ENCODE measurements at places on chromosomes 5 and 9. TPM values are rescaled to one million over a fixed set of nuclear protein-coding genes. Genes with fewer than 3 reads are reported as not detected.

MRPL50 gene
- 29.2 TPM for total RNA-seq

RICTOR gene
- total RNA-seq: 58.9 TPM

SLC6A3 gene
- total RNA-seq: 0.10 TPM

TBCA gene
- total RNA-seq: 91.3 TPM

NEUROG1 gene
- total RNA-seq: not detected

SYK gene
- 7.1 TPM for total RNA-seq

LCN15 gene
- total RNA-seq: not detected

TMEFF1 gene
- total RNA-seq: 3.0 TPM

GABRB2 gene
- 0.10 TPM for total RNA-seq

TEX48 gene
- not detected for total RNA-seq

DMGDH gene
- 1.8 TPM for total RNA-seq

TAS2R1 gene
- not detected for total RNA-seq

PCDHB5 gene
- 5.6 TPM for total RNA-seq

AGXT2 gene
- total RNA-seq: not detected

SPINK1 gene
- not detected for total RNA-seq

TAF1L gene
- 0.21 TPM for total RNA-seq

FOXD4 gene
- not detected for total RNA-seq

TSSK1B gene
- not detected for total RNA-seq

CYSRT1 gene
- total RNA-seq: 3.3 TPM

FAM170A gene
- not detected for total RNA-seq

CDC25C gene
- 4.4 TPM for total RNA-seq

CA9 gene
- 0.82 TPM for total RNA-seq

CLPTM1L gene
- total RNA-seq: 85.3 TPM

RNF183 gene
- 0.21 TPM for total RNA-seq

PAEP gene
- total RNA-seq: not detected

SPATA31A6 gene
- total RNA-seq: not detected

PCA3 gene
- 0.62 TPM for total RNA-seq

MAMDC2 gene
- 21.5 TPM for total RNA-seq

SNCB gene
- not detected for total RNA-seq

RAD23B gene
- total RNA-seq: 114 TPM

POLR1E gene
- total RNA-seq: 29.3 TPM

FOCAD gene
- total RNA-seq: 69.5 TPM

IFNA5 gene
- total RNA-seq: not detected

ARID3C gene
- 0.31 TPM for total RNA-seq

CCDC187 gene
- 0.51 TPM for total RNA-seq

TTC23L gene
- total RNA-seq: not detected

F2RL2 gene
- 9.8 TPM for total RNA-seq

PHF24 gene
- 0.31 TPM for total RNA-seq

FAM153A gene
- 1.0 TPM for total RNA-seq

CKS2 gene
- total RNA-seq: 48.1 TPM

REEP2 gene
- 4.1 TPM for total RNA-seq

SPINK14 gene
- total RNA-seq: not detected

CDH12 gene
- total RNA-seq: 0.72 TPM

OR1J2 gene
- total RNA-seq: not detected

CCL27 gene
- not detected for total RNA-seq

Data from tongue (tissue), 3 donors.